ENCODE measurements at places on chromosomes 11 and 22.

DNA sequence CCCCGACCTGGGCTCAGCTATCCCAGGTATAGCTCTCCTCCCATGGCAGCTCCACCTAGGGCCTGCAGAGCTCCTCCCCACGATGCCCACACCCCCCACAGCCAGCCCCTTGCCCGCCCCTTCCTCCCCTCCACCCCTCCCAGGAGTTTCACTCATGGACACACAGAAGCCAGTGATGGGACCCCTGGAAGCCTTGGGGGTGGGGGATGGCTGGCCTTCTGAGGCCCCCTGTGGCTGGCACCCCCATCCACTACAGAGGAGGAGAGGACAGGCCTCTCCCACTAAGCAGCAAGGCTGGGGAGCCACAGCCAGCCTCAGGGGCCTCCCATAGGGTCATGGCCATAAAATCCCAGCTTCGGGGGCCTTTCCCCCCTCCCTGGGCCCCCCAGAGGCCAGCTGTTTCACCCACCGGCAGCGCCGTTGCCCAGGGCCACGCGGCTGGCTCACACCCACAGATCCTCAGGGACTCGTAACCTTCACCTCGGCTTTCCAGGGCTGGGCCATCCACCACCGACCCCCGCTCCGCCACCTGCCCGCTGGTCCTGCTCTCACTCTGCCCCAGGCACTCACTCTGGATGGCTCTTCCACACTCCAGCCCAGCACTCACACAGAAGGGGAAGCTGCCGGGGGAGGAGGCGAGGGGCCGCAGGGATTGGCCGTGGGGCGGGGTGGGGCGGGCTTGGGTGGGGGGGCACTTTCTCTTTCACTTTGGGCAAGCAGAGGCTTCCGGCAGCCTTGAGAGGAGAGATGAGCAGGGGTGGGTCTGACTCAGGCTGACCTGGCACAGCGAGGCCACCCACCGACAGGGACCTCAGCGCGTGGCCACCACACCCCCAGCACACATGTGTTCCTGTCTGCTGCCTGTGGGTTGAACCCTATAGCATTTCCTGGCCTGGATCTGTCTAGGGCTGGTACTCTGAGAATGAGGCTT is 2.2 kb downstream of the SLC25A22 start:
- DNase-seq: peak; percentile 76

GRCh38 chr11:100445231-100445735 is 241.8 kb upstream of the ARHGAP42 start:
- no peak for DNase-seq

- DNase-seq: peak; percentile 73
Measured at GRCh38 chr11:27698872-27699241, 1.4 kb downstream of the BDNF start.

DNA sequence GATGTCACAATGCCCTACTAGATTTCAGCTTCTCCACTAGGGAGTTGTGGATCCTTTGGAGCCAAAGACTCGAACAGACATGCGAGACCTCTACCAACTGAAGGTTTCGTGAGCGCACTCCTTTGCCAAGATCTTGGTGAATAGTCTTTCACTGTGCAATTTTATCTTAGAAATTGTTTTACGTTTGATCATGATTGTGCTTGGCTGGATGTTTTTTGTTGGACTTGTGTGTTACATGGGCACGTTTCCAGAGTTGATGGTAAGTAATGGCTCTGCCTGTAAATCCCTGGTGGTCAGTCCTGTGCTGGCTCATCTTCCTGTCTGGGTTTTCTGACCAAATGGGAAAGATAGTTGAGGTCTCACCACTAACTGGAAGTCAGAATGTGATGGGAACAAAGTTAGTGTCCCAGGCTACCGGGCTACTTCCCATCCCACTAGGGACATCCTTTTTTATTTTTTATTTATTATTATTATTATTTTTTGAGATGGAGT is at the start of gene MISFA:
MISFA (plus strand) TSS at position 51 of the 492 bp plus-strand sequence; CDS start at position 191, 140 bp downstream.
- no peak for DNase-seq

DNA sequence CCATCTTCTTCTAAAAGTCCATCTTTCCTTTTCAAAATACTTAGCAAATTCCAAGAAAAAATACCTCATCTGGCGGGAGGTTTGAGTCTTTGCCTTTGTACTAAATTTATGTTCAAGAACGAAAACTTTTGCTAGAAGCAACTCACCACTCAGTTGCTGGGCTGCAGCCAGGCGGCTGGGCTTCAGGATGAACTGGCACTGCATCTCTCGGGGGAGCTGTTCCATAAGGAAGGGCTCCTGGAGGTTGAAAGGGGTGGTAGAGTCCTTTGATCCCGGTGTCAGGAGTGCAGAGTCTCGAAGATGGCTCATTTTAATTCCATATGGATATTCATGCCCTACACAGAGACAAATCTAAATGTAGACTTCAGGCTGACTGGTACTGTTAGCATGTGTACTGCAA is 105.8 kb downstream of the ARHGAP20 start:
- no peak for DNase-seq

- no peak for DNase-seq
Measured at GRCh38 chr11:79139900-79140299, 300.9 kb downstream of the TENM4 start.

- DNase-seq: no peak
Measured at GRCh38 chr22:36244522-36245391, 5.4 kb upstream of the APOL2 start.

GRCh38 chr11:63557570-63557969 is 5.6 kb downstream of the PLAAT2 start:
- DNase-seq: no peak

DNA sequence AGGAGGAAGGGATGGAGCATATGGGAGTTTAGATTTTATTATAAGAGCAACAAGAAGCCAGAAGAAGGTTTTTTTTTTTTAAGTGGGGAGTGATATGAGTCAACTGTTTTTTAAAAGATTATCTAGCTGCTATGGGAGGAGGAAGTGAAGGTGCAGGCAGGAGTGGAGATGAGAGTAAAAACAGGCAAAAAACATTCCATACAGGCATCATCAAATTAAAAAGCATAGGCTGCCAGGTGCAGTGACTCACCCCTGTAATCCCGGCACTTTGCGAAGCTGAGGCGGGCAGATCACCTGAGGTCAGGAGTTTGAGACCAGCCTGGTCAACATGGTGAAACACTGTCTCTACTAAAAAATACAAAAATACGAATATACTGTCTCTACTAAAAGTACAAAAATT is 368.4 kb upstream of the MTNR1B start:
- no peak for DNase-seq

DNA sequence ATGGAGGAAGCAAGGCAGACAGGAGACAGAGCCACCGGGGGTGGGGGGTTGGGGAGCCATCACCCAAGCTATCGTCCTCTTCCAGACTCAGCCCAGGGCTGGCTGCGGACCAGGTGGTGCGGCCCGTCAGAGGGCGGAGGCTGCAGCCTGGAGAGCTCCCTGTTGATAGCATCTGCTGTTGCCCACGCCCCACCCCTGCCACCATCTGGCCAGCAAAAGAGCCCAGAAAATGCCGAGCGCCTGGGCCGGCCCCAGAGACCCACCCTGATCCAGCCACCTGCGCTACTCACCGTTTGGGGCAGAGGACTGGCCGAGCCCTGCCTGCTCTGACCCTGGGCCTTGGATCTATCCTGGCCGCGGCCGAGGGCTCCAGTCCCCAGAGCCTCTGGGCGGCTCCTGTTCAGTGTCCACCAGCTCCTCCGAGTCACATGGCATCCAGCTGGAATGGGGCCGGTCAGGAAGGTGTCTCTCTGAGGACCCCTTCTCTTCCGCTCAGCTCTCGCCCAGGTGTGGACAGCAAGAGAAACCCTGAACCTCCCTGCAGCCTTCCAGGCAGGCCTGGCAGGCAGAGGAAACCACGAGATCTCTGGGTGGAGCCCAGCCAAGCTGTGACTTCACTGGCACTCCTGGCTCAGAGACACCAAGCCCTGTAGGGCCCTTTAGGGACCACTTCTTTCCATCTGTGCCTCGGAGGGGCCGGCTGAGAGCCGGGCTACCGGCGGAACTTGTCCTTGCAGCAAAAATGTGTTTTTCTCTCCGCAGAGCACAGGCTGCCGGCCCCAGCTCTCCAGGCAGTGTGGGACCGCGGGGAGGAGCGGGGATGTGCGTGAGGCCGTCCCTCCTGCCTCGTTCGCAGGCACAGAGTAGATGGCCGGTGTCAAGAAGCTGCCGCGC is at the start of gene MRGPRE:
MRGPRE (minus strand) TSS at position 567 of the 894 bp plus-strand sequence. CDS start 3,618 bp downstream, outside the sequence.
- peak; percentile 18 for DNase-seq

DNA sequence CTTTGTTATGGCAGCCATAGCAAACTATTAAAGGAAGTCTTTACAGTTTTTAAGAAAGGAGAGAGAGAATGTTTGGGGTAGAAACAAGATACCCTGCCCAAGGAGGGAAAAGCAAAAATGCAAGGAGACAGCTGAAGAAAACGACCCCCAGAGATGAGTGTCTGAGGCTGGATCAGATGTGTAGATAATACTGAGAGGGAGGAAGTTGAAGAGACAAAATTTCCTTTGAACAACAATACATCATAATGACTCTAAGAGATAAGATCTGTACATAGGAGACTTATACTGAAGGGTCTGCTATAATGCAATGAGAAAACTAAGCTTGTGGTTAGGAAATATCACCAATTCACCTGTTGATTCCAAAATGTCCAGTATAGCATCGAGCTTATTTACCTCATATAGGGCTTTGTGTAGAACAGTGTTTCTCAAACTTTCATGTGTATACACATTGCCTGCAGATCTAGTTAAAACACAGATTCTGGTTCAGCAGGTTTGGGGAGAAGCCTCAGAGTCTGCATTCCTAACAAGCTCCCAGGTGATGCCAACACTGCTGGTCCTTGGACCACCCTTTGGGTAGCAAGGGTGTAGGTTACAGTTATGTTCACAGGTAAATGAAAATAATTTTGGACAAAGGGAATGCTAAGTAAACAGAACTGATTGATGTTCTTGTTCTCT is 5.8 kb upstream of the CEP295 start:
- no peak for DNase-seq

- DNase-seq: no peak
Measured at GRCh38 chr11:14908214-14908880, 16.3 kb upstream of the CYP2R1 start.

- peak; percentile 60 for DNase-seq
Measured at GRCh38 chr11:64759722-64760719, at the start of gene PYGM. PYGM (minus strand) TSS chr11:64759974; CDS start chr11:64759898, 76 bp downstream.

GRCh38 chr11:21769188-21769587 is 423.7 kb upstream of the ANO5 start:
- DNase-seq: no peak

GRCh38 chr11:96265220-96265737 is 77.7 kb downstream of the MAML2 start:
- DNase-seq: no peak

GRCh38 chr11:12897390-12897789 is 111.7 kb upstream of the RASSF10 start:
- no peak for DNase-seq

DNA sequence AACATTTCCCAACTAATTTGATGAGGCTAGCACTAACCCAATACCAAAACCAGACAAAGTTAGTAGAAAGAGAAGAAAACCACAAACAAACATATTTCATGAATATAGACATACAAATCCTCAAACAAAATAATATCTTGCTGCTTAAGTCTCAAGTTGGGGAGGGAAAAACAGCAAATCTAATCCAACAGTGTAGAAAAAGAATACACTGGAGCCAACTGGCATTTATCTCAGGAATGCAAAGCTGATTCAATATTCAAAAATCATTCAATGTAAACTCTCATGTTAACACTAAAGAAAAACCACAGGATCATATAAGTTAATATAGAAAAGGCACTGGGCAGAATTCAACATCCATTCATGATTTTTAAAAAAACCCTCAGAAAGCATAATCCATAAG is 18.2 kb downstream of the GNB1L start:
- DNase-seq: no peak

DNA sequence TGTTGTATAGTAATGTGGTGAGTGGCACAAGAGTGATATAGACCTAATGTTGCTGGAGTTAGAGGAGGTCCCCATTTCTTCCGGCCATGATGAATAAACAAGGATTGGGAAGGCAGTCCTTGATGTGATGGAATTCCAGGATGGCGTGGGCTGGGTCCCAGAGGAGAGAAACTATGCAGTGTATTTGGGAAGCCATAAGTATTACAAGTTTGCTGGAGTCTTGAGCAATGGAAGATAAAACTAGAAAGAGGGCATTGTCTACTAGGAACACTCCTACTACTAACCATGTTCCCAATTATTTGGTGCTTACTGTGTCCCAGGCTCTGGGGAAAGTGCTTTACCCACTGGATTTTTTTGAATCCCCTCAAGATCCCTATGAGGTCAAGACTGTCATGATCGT is 20.0 kb downstream of the LDLRAD3 start:
- no peak for DNase-seq

- no peak for DNase-seq
Measured at GRCh38 chr11:35418282-35419183, 825 bp downstream of the SLC1A2 start.

DNA sequence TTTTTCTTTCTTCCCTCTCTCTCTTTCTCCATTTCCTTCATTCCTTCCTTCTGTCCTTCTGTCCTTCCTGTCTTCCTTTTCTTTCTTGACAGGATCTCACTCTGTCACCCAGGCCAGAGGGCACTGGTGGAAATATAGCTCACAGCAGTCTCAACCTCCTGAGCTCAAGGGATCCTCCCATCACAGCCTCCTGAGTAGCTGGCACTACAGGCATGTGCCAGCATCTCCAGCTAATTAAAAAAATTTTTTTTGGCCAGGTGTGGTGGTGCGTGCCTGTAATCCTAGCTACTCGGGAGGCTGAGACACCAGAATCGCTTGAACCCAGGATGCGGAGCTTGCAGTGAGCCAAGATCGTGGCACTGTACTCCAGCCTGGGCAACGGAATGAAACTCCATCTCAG is 4.8 kb upstream of the DUSP8 start:
- DNase-seq: no peak

DNA sequence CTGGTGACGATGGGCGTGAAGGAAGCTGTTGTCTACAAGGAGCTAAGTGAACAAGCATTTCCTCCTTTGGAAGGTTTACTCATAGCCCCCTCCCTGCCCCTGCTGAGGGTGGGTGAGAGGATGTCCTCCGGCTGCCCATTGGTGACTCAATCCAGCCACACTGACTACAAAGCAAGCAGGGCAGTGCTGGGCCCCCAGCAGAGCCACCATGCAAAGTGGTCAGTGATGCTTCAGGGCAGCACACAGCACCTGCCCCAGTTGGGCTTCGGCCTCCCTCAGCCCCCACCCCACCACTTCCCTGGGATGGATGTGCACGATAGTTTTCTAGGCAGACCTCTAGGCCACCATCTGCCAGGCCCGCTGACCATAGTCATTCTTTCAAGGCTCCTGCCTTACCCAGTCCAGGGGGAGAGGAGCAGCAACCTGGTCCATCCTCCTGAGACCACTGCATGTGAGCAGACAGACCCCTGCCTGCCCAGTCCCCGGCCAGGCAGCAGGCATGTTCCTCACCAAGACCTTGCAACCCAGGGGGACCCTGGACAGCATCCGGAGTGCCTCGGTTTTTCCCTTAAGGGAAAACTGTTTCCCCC is 125.1 kb downstream of the BCR start:
- no peak for DNase-seq

All from BE2C (cell line).